ENCODE measurements at places on chromosomes 3 and 15.
A peak's percentile ranks its signal among the peaks of the same experiment; 100 is the strongest.

- no peak overlapping the region for H3K4me3 ChIP-seq
- no peak overlapping the region for H3K27ac ChIP-seq
- DNase-seq: no peak
- peaks cover 22% of the 10 kb centered on the region for H3K4me1 ChIP-seq
- no peaks in the 10 kb centered on the region for H3K27me3 ChIP-seq
- peaks cover 10% of the 10 kb centered on the region for H3K36me3 ChIP-seq
Observed at GRCh38 chr15:65920825-65921309, 51.6 kb downstream of the RAB11A start.

- H3K27ac ChIP-seq: no peak overlapping the region
- peaks cover 47% of the 10 kb centered on the region for H3K36me3 ChIP-seq
- no peak for DNase-seq
- no peaks in the 10 kb centered on the region for H3K4me1 ChIP-seq
Observed at GRCh38 chr3:123163141-123163540, 38.6 kb upstream of the SEC22A start.

- DNase-seq: no peak
- H3K4me3 ChIP-seq: no peak overlapping the region
- peaks cover 9% of the 10 kb centered on the region for H3K4me1 ChIP-seq
- no peak overlapping the region for H3K27ac ChIP-seq
- H3K27me3 ChIP-seq: peaks cover 6% of the 10 kb centered on the region
Observed at GRCh38 chr15:62094388-62094787, 27.6 kb downstream of the C2CD4A start.

- DNase-seq: no peak
- H3K4me3 ChIP-seq: no peak overlapping the region
- H3K27me3 ChIP-seq: no peaks in the 10 kb centered on the region
- H3K36me3 ChIP-seq: no peaks in the 10 kb centered on the region
Observed at GRCh38 chr3:178155521-178155920, 380.7 kb upstream of the KCNMB2 start.

DNA sequence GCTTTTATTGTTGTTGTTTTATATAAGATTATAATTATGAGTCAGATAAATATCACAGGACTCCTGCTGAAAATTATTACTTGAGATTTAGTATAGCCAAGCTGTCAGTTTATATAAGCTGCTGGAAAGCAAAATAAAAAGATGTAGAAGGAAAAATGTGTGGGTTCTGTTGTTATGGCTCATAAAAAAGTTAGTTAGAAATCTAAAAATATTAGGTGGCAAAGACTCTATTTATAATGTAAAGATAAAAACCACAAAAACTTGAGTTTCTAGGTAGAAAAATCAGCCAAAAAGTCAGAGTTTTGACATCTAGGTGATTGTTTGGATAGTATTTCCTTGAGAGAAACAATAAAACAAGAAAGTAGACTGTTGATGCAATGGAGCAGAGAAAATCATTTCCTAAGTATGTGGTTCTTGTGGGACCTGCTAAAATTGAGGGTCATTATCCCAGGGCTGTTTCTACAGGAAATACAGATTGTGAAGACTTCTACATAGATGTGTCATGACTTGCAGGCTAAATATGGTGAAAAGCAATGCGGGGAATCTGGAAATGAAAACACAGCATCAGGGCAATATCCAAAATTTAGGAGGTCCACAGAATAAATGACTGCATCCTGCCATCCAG is 1109.6 kb upstream of the CADM2 start:
- no peaks in the 10 kb centered on the region for H3K36me3 ChIP-seq
- no peak overlapping the region for H3K27ac ChIP-seq
- H3K27me3 ChIP-seq: no peaks in the 10 kb centered on the region
- no peaks in the 10 kb centered on the region for H3K4me1 ChIP-seq

GRCh38 chr3:151290673-151291072 is 12.3 kb upstream of the P2RY14 start:
- no peak overlapping the region for H3K27ac ChIP-seq
- no peak overlapping the region for H3K4me3 ChIP-seq
- H3K4me1 ChIP-seq: no peaks in the 10 kb centered on the region
- no peaks in the 10 kb centered on the region for H3K27me3 ChIP-seq

DNA sequence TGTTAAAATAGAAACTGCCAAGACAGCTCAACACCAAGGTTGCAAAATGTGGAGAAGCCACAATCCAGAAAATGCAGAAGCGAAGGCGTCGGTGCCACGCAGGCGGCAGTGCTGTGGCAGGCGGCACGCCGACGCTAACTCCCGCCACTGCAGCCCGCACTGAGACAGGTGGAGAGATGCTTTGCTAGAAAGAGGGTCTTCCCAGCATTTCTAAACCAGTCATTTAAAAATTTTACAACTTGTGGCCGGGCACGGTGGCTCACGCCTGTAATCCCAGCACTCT is 23.2 kb downstream of the CYFIP1 start:
- peaks cover 3% of the 10 kb centered on the region for H3K36me3 ChIP-seq
- H3K27ac ChIP-seq: no peak overlapping the region
- DNase-seq: no peak
- peaks cover 20% of the 10 kb centered on the region for H3K4me1 ChIP-seq
- no peaks in the 10 kb centered on the region for H3K27me3 ChIP-seq

DNA sequence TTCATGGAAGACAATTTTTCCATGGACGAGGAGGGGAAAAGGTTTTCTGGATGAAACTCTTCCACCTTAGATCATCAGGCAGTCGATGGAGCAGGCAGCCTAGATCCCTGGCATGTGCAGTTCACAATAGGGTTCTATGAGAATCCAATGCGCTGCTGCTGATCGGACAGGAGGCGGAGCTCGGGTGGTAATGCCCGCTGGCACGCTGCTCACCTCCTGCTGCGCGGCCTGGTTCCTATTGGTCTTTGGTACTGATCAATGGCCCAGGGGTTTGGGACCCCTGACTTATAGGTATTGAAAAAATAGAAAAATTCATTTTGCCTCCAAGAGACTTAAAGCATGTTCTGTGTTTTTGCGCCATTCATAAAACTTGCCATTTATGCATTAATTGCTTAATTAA is 793.9 kb upstream of the NR2F2 start:
- H3K27me3 ChIP-seq: no peaks in the 10 kb centered on the region
- no peak overlapping the region for H3K27ac ChIP-seq
- peaks cover 8% of the 10 kb centered on the region for H3K4me1 ChIP-seq
- H3K36me3 ChIP-seq: no peaks in the 10 kb centered on the region

GRCh38 chr3:155281912-155282311 is 11.6 kb downstream of the STRIT1 start:
- no peak overlapping the region for H3K4me3 ChIP-seq
- no peak for DNase-seq
- no peaks in the 10 kb centered on the region for H3K27me3 ChIP-seq
- no peak overlapping the region for H3K27ac ChIP-seq
- H3K4me1 ChIP-seq: peaks cover 7% of the 10 kb centered on the region

- H3K27me3 ChIP-seq: peaks cover 3% of the 10 kb centered on the region
- H3K4me1 ChIP-seq: no peaks in the 10 kb centered on the region
- H3K27ac ChIP-seq: no peak overlapping the region
- DNase-seq: no peak
- no peak overlapping the region for H3K4me3 ChIP-seq
Observed at GRCh38 chr3:179929091-179929529, 107.6 kb downstream of the PEX5L start.

DNA sequence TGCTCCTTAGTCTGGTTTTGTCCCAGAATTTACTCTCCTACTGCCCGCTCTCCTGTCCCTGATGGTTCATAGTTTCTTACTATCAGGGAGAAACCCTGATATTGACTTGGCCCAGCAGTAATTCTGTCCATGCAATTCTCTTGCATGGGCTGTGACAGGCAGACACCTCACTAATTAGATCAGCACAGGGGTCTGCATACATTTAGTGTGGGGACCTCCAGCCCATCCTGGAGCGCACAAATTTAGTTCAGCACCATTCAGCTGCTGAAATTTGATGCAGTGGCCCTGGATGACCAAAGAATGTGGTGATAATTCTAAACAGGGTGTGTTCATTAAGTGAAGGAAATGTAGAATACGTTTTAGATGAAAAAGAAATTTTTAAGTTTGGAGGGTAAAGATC is 555.5 kb upstream of the TBL1XR1 start:
- no peak overlapping the region for H3K27ac ChIP-seq
- no peaks in the 10 kb centered on the region for H3K27me3 ChIP-seq

GRCh38 chr15:79197285-79197684 is 85.2 kb upstream of the ANKRD34C start:
- H3K4me1 ChIP-seq: peaks cover 6% of the 10 kb centered on the region
- DNase-seq: no peak
- H3K36me3 ChIP-seq: no peaks in the 10 kb centered on the region
- H3K4me3 ChIP-seq: no peak overlapping the region
- H3K27me3 ChIP-seq: peaks cover 43% of the 10 kb centered on the region

- H3K36me3 ChIP-seq: no peaks in the 10 kb centered on the region
- peaks cover 29% of the 10 kb centered on the region for H3K27me3 ChIP-seq
- DNase-seq: peak; percentile 45
- peaks cover 9% of the 10 kb centered on the region for H3K4me1 ChIP-seq
- H3K4me3 ChIP-seq: no peak overlapping the region
Observed at GRCh38 chr3:45771831-45772230, 24.5 kb downstream of the SLC6A20 start.
